ENCODE measurements at places on chromosomes 12 and 14. TPM values are rescaled to one million over a fixed set of nuclear protein-coding genes. Genes with fewer than 3 reads are reported as not detected.

KLHDC1 gene
- 1.1 TPM for polyA plus RNA-seq

DIO3 gene
- polyA plus RNA-seq: 0.23 TPM

RALGAPA1 gene
- polyA plus RNA-seq: 12.6 TPM

DNA sequence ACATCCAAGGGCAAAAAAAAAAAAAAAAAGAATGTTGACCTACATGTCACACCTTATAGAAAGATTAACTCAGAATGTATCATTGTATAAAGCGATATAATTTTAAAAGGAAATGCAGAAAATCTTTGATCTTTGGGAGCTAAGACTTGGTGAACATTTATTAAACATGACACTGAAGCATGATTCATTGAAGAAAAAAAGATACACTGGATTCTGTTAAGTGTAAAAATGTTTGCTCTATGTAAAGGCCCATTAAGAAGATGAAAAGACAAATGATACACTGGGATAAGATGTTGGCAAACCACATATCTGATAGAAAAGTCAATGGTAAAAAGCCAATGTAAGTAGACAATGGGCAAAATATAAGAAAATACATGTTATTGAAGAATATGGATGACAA, 1131.0 kb downstream of the AACS start:
- H3K36me3 ChIP-seq: no peaks in the 10 kb centered on the region
- H3K27ac ChIP-seq: no peak overlapping the region
- no peak overlapping the region for H3K4me3 ChIP-seq

DNA sequence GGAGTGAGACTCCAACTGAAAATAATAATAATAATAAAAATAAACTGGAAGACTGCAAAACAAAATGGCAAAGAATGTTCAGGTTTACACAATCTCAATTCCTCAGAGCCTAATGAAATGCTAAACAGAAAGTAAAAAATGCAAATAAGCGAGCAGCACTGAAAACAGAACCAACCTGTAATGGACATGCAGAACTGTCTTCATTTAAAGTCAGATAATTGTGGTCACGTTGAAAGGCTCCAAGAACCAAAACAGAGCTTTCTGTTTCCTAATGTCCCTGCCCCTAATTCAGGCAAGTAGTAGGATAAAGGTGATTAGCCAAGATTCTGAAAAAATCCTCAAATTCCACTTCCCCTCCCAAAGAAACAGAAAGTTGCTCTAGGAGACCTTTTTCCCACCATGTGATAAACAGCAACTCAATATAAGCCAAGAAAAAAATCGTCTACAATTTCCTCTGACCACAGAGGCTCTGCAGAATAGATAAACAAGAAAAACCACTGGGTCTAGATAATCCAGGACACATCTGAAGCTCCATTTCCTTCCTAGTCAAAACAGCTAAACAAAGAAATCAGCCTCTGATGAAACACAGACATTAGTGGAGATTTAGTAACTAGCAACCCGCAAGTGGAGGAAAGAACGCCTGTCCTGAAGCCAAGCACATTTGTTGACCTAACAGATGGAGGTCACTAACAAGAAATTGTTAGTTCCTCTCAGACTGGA, 3.0 kb downstream of the MIS18BP1 start:
- no peaks in the 10 kb centered on the region for H3K36me3 ChIP-seq
- peak; percentile 74 for DNase-seq
- no peak overlapping the region for H3K4me3 ChIP-seq
- H3K27ac ChIP-seq: peak overlapping the region; percentile 60
- H3K4me1 ChIP-seq: no peaks in the 10 kb centered on the region

PRH2 gene
- not detected for polyA plus RNA-seq

GRCh38 chr14:75267141-75267721, 11.4 kb upstream of the FOS start:
- peaks cover 31% of the 10 kb centered on the region for H3K4me1 ChIP-seq
- H3K4me3 ChIP-seq: no peak overlapping the region
- peak overlapping the region; percentile 77 for H3K27ac ChIP-seq
- no peak for DNase-seq
- no peaks in the 10 kb centered on the region for H3K27me3 ChIP-seq

DNA sequence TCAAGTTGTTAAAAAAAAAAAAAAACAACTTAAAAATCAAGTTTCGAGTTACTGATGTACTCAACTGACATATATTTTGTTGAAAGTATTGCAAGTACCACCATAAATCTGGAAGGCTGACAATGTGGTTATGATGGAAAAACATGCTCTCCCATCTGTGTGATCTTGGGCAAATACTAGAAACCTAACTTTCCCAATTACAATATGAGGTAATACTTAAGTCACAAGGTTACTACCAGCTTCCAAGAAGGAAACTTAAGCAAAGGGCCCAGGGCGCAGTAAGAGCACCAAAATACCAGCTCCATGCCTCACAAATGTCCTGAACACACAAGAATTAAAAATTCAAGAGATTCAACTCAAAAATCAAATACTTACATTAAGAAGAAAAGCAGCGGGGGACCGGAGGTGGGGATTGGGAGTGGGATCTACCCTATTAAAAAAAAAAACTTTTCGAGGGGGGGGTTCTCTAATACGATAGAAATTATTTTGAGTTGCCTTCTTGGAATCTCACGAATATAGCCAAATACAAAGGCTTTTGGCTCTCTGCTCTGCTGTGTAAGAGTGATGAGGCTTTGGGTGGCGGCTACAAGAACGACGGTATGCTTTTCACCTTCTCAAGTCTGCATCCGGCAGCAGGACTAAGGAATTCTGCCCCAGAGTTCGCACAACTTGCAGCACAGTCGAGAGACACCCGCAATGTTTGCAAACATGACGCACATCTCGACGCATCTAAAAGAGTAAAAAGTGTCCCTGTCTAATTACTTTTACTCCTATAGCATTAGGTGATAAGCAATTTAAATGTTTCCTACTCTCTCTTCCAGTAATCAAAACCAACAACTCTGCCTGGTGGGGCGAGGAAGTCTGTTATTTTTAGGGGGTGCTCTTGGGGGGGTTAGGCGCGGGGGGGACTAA, 1.1 kb downstream of the SAV1 start:
- peak overlapping the region; percentile 97 for H3K27ac ChIP-seq
- H3K27me3 ChIP-seq: no peaks in the 10 kb centered on the region
- peak overlapping the region; percentile 75 for H3K4me3 ChIP-seq
- no peaks in the 10 kb centered on the region for H3K36me3 ChIP-seq
- peak; percentile 78 for DNase-seq

DNA sequence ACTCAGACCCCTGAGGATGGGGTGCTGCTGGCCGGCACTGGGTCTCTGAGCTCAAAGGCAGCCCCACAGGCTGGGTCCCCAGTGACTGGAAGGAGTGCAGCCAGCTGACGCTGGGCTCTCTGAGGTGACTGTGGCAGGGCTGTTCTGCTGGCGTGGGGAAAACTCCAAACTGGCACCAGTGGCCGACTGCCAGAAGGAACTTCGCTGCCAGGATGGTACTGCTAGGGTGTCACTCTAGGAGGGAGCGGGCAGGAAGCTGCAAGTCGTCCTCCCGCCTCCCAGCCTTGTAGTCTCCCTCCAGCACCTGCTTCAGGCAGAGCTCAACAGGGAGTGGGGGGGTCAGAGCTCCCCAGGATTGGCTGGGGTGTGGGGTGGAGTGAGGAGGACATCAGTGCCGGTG, 41.3 kb downstream of the CDC42BPB start:
- H3K4me3 ChIP-seq: no peak overlapping the region
- H3K27ac ChIP-seq: no peak overlapping the region
- H3K36me3 ChIP-seq: peaks cover 3% of the 10 kb centered on the region
- peaks cover 41% of the 10 kb centered on the region for H3K4me1 ChIP-seq
- no peak for DNase-seq

- H3K4me3 ChIP-seq: no peak overlapping the region
- no peaks in the 10 kb centered on the region for H3K4me1 ChIP-seq
- H3K27ac ChIP-seq: no peak overlapping the region
- no peak for DNase-seq
- H3K36me3 ChIP-seq: no peaks in the 10 kb centered on the region
- no peaks in the 10 kb centered on the region for H3K27me3 ChIP-seq
These were observed 10.1 kb downstream of the RNASE1 start for GRCh38 chr14:20792556-20792955.

GRCh38 chr14:105055334-105055733, 9.9 kb downstream of the GPR132 start:
- no peak overlapping the region for H3K27ac ChIP-seq
- H3K4me3 ChIP-seq: no peak overlapping the region
- H3K27me3 ChIP-seq: no peaks in the 10 kb centered on the region
- H3K36me3 ChIP-seq: no peaks in the 10 kb centered on the region
- DNase-seq: no peak

DNA sequence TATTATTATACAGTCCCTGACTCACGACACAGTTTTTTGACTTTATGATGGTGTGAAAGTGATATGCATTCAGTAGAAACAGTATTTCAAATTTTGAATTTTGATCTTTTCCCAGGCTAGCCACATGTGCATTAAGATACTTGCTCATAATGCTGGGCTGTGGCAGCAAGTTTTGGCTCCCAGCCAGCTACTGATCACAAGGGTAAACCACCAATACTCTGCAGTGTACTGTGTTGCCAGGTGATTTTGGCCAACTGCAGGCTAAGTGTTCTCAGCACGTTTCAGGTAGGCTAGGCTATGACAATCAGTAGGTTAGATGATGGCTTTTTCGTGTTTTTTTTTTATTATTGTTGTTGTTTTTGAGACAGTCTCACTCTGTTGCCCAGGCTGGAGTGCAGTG, 69.4 kb upstream of the ACTN1 start:
- H3K4me3 ChIP-seq: no peak overlapping the region
- H3K27ac ChIP-seq: no peak overlapping the region
- DNase-seq: no peak
- H3K36me3 ChIP-seq: peaks cover 7% of the 10 kb centered on the region
- no peaks in the 10 kb centered on the region for H3K27me3 ChIP-seq

DNA sequence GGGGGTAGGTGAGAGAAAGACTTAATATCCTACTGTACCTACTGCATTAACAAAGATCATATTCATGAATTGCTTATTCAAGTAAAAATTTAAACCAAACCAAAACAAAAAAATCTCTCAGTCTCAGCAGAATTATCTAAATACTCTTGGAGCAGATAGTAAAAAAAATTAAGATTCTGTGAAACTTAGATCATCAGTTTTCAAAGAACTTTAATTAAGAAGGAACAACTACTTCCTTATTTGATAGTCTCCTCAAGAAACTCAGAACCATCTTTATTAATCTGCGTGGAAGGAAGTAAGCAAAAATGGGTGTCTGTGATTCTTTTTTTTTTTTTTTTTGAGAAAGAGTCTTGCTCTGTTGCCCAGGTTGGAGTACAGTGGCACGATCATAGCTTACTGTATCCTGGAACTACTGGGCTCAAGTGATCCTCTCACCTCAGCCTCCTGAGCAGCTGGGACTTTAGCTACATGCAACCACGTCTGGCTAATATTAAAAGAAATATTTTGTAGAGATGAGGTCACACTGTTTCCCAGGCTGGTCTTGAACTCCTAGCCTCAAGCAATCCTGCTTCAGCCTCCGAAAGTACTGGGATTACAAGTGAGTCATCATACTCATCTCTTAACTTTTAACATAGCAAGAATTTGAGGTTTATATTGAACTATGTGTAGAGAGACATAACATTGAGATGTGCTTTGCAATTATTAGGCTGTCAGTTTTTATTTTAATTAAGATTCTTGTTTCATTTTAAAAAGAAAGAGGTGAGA, 37.4 kb downstream of the GAS2L3 start:
- H3K4me1 ChIP-seq: no peaks in the 10 kb centered on the region
- H3K36me3 ChIP-seq: no peaks in the 10 kb centered on the region
- no peaks in the 10 kb centered on the region for H3K27me3 ChIP-seq
- H3K4me3 ChIP-seq: no peak overlapping the region
- DNase-seq: no peak
- H3K27ac ChIP-seq: no peak overlapping the region

- no peaks in the 10 kb centered on the region for H3K36me3 ChIP-seq
- H3K27me3 ChIP-seq: no peaks in the 10 kb centered on the region
- no peak for DNase-seq
- peaks cover 38% of the 10 kb centered on the region for H3K4me1 ChIP-seq
These were observed 27.7 kb downstream of the ARHGAP5 start for GRCh38 chr14:32104803-32105202.

SLCO1B3 gene
- 0.32 TPM for polyA plus RNA-seq

AICDA gene
- polyA plus RNA-seq: 0.60 TPM

DNA sequence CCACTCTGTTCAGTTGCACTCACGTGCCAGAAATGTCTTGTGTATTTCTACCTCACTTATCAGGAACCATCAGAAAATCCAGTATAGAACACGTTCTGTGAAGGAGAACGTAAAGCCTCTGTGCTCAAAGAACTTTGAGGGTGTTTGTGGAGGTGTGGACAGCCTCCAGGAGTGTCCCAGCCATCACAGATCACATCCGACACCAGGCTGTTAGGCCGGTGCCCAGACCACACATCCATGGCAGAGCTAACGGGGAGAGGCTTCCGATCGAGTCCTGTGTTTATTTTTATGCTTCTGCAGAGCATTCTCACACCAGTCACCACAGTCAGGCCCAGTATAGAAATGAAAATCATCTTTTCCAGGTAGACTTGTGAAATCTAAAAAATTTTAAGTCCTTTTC, 53.6 kb downstream of the TPCN1 start:
- no peak for DNase-seq
- H3K4me1 ChIP-seq: no peaks in the 10 kb centered on the region
- no peaks in the 10 kb centered on the region for H3K27me3 ChIP-seq
- peaks cover 30% of the 10 kb centered on the region for H3K36me3 ChIP-seq
- H3K27ac ChIP-seq: no peak overlapping the region
- H3K4me3 ChIP-seq: no peak overlapping the region

ABCD2 gene
- polyA plus RNA-seq: not detected

GRCh38 chr12:7638064-7638759, 27.5 kb downstream of the APOBEC1 start:
- peaks cover 14% of the 10 kb centered on the region for H3K27me3 ChIP-seq
- no peak overlapping the region for H3K27ac ChIP-seq
- DNase-seq: no peak
- no peaks in the 10 kb centered on the region for H3K4me1 ChIP-seq

- DNase-seq: no peak
- H3K27me3 ChIP-seq: peaks cover 61% of the 10 kb centered on the region
- no peak overlapping the region for H3K4me3 ChIP-seq
- peaks cover 33% of the 10 kb centered on the region for H3K4me1 ChIP-seq
- H3K27ac ChIP-seq: no peak overlapping the region
- no peaks in the 10 kb centered on the region for H3K36me3 ChIP-seq
These were observed 611 bp upstream of the SIX6 start for GRCh38 chr14:60508363-60508706.

DNA sequence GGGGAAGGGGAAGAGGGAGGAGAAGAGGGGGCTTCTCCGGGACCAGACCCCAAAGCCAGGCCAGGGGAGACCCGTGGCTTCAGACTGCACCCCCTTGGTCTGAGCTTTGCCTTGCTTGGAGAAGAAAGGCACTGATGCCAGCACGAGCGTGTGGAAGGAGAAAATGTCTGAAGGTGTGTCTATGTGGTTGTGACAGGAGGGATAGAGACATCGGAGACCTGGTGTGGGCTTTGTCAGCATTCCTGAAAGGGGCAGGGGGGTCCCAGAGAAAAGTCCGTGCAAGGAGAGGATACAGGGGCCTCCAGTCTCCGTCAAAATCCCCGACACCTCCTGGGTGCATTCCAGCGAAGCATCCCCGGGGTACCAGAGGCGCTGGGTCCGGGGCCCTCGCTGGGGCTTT, 139.0 kb upstream of the LHX5 start:
- H3K27ac ChIP-seq: no peak overlapping the region
- no peaks in the 10 kb centered on the region for H3K4me1 ChIP-seq
- DNase-seq: no peak
- no peaks in the 10 kb centered on the region for H3K27me3 ChIP-seq
